Neural progenitor cell (in vitro differentiated cells): ENCODE measurements at places on chromosomes 11 and 22.
A peak's percentile ranks its signal among the peaks of the same experiment; 100 is the strongest.

DNA sequence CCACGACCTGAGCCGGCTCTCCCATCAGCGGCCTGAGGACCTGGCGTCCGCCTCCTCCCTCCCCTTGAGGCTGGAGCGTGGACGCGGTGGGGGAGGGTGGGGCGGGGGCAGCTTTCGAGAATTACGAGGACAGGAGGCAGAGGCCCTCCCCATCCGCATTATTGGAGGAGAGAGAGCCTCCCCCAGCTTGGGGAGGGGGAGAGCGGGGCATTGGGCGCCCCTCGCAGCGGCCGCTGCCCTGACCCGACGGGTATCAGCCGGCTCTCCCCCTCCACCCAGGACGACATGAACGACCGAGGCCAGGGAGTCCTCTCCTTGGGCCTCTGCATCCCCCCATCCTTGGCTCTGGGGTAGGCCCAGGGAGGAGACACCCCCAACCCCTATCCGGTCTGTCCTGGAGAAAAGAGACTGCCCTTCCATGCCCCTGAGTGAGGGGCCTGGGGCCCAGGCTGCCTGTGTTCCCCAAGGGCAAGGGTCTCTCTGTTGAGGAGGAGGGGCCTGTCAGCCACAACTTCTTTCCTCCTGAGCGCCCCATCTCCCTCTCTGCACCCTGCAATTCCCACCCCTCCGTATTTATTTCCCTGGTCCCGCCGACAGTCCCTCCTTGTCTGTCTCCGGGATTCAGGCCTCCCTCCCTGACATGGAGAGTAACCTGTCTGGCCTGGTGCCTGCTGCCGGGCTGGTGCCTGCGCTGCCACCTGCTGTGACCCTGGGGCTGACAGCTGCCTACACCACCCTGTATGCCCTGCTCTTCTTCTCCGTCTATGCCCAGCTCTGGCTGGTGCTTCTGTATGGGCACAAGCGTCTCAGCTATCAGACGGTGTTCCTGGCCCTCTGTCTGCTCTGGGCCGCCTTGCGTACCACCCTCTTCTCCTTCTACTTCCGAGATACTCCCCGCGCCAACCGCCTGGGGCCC is 495 bp downstream of the GPR137 start:
- peaks cover 27% of the 10 kb centered on the region for H3K27me3 ChIP-seq
- peak; percentile 39 for DNase-seq
- H3K4me3 ChIP-seq, result peak overlapping the region; percentile 97

- H3K4me3 ChIP-seq, result peak overlapping the region; percentile 75
- peak; percentile 78 for DNase-seq
- H3K4me1 ChIP-seq, result peaks cover 28% of the 10 kb centered on the region
- no peak overlapping the region for H3K27ac ChIP-seq
- no peaks in the 10 kb centered on the region for H3K36me3 ChIP-seq
These were observed 723 bp upstream of the SCUBE1 start for GRCh38 chr22:43343670-43344519.

DNA sequence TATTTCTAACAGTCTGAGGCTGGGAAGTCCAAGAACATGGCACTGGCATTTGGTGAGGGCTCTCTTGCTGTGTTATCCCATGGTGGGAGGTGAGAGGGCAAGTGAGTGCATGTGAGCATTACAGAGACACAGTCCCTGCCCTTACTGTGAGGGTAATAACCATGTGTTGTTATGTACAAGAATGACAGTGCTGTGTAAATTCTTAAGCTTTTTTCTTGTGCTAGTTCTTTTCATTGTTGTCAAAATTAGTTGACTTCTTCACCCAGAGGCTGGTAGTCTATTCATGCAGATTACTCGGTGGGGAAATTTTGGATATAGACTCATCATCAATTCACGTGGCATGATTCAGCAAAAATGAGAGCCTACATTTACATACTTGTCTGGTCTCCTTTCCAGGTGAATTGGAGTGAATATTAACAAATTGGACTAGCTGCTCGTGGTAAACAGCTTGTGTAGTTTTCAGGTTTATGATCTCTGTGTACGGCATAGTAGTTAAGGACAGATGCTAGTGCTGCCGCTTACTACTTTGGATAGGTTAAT is 49.3 kb downstream of the ATXN10 start:
- H3K36me3 ChIP-seq, result peaks cover 8% of the 10 kb centered on the region
- no peak overlapping the region for H3K27ac ChIP-seq
- no peaks in the 10 kb centered on the region for H3K27me3 ChIP-seq
- H3K4me1 ChIP-seq, result no peaks in the 10 kb centered on the region
- no peak overlapping the region for H3K4me3 ChIP-seq

DNA sequence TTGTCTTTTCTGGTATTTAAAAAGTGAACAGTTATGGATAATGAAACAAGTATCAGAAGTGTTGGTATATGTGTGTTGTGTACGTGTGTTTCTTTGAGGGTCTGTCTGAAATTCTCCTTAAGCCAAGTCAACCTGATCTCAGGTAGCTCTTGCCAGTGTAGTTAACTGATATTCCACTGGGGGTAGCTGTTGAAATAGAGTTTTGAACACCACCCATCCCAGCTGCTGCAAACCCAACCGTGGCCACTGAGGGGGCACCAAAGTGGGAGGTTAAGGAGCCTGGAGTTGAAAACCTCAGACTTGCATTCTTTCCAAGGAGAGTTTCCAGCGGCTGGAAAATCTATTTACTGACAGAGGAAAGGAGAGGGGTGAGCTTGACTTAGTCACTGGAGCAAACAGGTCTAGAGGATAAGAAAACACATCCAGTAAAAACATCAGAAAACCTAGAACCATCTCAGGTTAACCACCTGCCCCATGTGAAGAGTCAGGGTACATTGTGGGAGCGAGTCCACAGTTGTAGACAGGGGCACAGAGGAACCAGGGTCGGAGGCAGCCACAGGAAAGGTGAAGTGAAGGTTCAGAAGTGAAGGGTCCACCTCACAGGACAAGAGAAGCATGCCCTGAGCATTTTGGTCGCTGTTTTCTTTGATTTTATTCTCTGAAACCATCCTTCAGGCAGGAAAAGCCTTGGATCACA is 8.8 kb upstream of the CUL5 start:
- H3K27ac ChIP-seq, result no peak overlapping the region
- H3K4me3 ChIP-seq, result no peak overlapping the region
- no peaks in the 10 kb centered on the region for H3K36me3 ChIP-seq

- no peak for DNase-seq
- H3K27ac ChIP-seq, result no peak overlapping the region
- peaks cover 8% of the 10 kb centered on the region for H3K4me1 ChIP-seq
- H3K4me3 ChIP-seq, result no peak overlapping the region
- H3K36me3 ChIP-seq, result no peaks in the 10 kb centered on the region
These were observed 80.9 kb upstream of the PICALM start for GRCh38 chr11:86149792-86150191.

DNA sequence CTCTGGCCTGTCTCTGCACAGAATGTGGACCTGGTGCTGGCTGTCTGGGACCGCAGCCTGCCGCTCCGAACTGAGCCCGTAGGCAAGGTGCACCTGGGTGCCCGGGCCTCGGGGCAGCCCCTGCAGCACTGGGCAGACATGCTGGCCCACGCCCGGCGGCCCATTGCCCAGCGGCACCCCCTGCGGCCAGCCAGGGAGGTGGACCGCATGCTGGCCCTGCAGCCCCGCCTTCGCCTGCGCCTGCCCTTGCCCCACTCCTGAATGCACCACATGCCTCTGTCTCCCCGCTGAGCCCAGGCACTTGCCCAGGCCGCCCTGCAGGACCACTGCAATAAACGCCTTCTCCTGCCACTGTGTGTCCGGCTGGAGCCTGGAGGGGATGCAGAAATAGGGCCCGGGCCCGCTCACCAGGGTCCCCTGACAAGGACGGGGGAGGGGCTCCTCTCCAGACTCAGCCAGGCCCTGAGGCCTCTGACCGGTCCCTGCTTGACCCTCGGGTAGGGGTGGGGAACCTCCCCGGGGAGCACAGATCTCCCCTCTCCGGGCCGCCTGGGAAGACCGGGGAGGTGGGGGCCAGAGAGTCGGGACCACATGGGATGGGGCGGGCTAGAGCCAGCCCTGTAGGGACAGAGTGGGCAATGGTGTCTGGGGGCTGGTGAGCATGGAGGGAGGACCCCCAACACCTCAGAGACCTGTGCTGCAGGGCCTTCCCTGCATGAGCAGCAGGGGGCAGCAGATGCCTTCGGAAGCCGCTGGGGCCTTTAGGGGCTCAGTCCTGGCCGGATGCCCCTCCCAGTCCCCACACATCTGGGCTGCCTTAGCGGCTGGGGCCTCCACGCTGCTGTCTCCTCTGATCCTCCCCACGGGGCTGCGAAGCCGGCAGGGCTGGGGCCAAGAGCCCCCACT is 1.4 kb upstream of the TNNI2 start:
- H3K27ac ChIP-seq, result no peak overlapping the region
- peaks cover 16% of the 10 kb centered on the region for H3K4me1 ChIP-seq
- no peaks in the 10 kb centered on the region for H3K27me3 ChIP-seq
- no peak overlapping the region for H3K4me3 ChIP-seq
- H3K36me3 ChIP-seq, result no peaks in the 10 kb centered on the region

- peak; percentile 67 for DNase-seq
- no peaks in the 10 kb centered on the region for H3K27me3 ChIP-seq
- peak overlapping the region; percentile 22 for H3K4me3 ChIP-seq
- peaks cover 71% of the 10 kb centered on the region for H3K4me1 ChIP-seq
These were observed 56.0 kb downstream of the ZNRF3 start for GRCh38 chr22:28939394-28939793.

GRCh38 chr11:117444256-117444655 is 116.6 kb downstream of the CEP164 start:
- H3K4me3 ChIP-seq, result no peak overlapping the region
- H3K36me3 ChIP-seq, result no peaks in the 10 kb centered on the region
- H3K27ac ChIP-seq, result no peak overlapping the region
- H3K27me3 ChIP-seq, result peaks cover 24% of the 10 kb centered on the region
- no peak for DNase-seq
- H3K4me1 ChIP-seq, result peaks cover 5% of the 10 kb centered on the region

GRCh38 chr11:18367431-18367830 is 26.9 kb upstream of the LDHA start:
- no peaks in the 10 kb centered on the region for H3K36me3 ChIP-seq
- H3K4me1 ChIP-seq, result no peaks in the 10 kb centered on the region
- H3K27ac ChIP-seq, result no peak overlapping the region
- DNase-seq, result no peak

- no peak for DNase-seq
- H3K4me1 ChIP-seq, result peaks cover 7% of the 10 kb centered on the region
- no peak overlapping the region for H3K27ac ChIP-seq
- H3K4me3 ChIP-seq, result no peak overlapping the region
These were observed 45.0 kb upstream of the ANO1 start for GRCh38 chr11:70032943-70033710.

- peaks cover 7% of the 10 kb centered on the region for H3K4me1 ChIP-seq
- H3K36me3 ChIP-seq, result no peaks in the 10 kb centered on the region
- DNase-seq, result no peak
- H3K4me3 ChIP-seq, result no peak overlapping the region
- no peak overlapping the region for H3K27ac ChIP-seq
These were observed 17.4 kb upstream of the FLRT1 start for GRCh38 chr11:64018310-64018709.

DNA sequence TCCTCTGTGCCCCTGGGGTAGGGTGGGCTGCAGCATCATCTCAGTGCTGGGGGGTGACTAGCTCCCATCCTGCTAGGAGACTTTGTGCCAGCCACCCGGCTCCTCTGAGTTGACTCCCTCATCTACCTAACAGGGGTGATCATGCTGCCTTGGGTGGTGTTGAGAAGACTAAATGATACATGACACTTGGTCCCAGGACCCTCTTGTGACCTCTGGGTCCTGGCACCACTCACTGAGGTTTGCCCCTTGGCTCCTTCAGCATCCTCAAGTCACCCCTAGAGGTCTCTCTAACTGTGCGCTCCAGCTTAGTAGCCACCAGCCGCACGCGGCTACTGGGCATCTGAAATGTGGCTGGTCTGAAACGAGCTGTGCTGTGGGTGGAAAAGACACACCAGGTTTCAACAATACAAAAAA is 72.1 kb downstream of the LRRC32 start:
- H3K4me1 ChIP-seq, result peaks cover 8% of the 10 kb centered on the region
- H3K36me3 ChIP-seq, result no peaks in the 10 kb centered on the region
- no peak overlapping the region for H3K4me3 ChIP-seq
- no peak overlapping the region for H3K27ac ChIP-seq
- peak; percentile 75 for DNase-seq
- H3K27me3 ChIP-seq, result no peaks in the 10 kb centered on the region

DNA sequence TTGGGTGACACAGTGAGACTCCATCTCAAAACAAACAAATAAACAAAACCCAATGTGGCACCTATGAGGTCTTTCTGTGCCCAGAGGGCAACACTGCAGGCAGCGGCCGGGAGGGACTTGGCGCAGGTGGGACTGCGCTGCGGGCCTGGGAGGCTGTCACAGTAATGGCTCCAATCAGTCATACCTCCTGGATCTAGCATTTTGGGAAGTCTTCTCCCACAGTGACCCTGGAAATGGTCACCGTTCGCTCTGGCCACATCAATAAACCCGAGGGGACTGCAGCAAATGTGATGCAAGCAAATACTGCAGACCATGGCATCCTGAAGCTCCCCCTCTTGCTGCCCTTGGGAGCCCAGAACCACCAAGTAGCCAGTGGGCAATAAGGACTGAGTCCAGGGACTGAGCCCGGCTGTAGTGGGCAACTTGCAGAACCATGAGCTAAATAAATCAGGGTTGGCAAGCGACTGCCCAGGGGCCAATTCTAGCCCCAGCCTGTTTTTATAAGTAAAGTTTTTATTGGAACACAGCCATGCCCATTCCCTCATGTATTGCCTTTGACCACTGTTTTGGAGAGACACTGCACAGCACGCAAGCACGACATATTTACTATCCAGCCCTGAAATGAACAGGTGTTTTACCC is 15.4 kb downstream of the SHANK2 start:
- H3K4me1 ChIP-seq, result peaks cover 21% of the 10 kb centered on the region
- H3K27me3 ChIP-seq, result no peaks in the 10 kb centered on the region
- H3K4me3 ChIP-seq, result no peak overlapping the region
- no peaks in the 10 kb centered on the region for H3K36me3 ChIP-seq
- H3K27ac ChIP-seq, result no peak overlapping the region

DNA sequence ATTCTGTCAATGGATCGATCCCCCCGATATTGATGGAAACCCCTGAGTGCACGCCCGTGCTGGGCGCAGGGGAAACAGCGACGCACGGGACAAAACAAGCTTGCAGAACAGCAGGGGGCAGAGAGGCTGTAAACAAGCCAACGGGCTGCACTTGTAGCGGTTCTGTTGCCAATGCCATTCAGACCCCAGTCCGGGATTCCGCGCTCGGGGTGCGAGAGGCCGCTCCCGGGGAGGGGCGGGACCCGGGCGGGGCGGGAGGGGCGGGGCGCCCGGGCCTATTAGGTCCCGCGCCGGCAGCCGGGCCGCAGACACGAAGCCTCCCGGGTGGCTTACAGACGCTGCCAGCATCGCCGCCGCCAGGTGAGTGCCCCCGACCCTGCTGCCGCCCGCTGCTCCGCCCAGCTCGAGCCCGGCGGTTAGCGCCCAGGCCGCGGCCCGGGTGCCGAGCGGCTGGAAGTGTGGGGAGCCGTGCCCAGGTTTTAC is at the start of gene BIK:
BIK (plus strand) TSS at position 307 of the 483 bp plus-strand sequence. CDS start 13,273 bp downstream, outside the sequence.
- peak; percentile 85 for DNase-seq
- no peaks in the 10 kb centered on the region for H3K36me3 ChIP-seq
- peaks cover 16% of the 10 kb centered on the region for H3K4me1 ChIP-seq
- peaks cover 76% of the 10 kb centered on the region for H3K27me3 ChIP-seq

DNA sequence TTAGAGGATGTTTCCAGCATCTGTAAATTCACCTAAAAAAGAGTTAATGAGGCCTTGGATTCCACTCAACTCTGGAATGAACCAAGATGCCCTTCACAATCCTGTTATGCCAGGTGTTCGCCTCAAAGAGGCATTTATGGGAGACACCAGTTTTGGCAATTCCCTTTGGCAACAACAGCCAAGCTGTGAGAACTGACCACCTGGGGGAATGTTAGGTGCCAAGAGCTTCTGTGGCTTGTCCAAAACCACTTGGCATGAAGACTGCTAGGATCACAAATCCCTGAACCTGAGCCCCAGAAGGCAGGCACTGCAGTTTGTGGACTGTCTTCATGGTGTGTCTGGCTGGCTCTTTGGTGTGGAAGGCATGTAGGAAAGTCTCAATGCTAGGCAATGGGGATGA is 164.4 kb upstream of the BDNF start:
- H3K36me3 ChIP-seq, result no peaks in the 10 kb centered on the region
- DNase-seq, result no peak
- H3K4me1 ChIP-seq, result peaks cover 14% of the 10 kb centered on the region
- H3K27ac ChIP-seq, result no peak overlapping the region
- no peak overlapping the region for H3K4me3 ChIP-seq
- no peaks in the 10 kb centered on the region for H3K27me3 ChIP-seq
